Mammary epithelial cell (primary cell): ENCODE measurements at places on chromosomes 12 and 14. TPM values are rescaled to one million over a fixed set of nuclear protein-coding genes. Genes with fewer than 3 reads are reported as not detected.

Gene AQP5
- total RNA-seq, result not detected in 2 replicates

Gene PRH2
- not detected for total RNA-seq

Gene KRT83
- total RNA-seq, result not detected

GRCh38 chr14:95875831-95876760 is 536 bp upstream of the TUNAR start:
- DNase-seq, result no peak

GRCh38 chr12:91111366-91112325 is at the start of gene LUM:
Gene LUM, minus strand, starts transcription at chr12:91111494. Its CDS starts 2,515 bp downstream, at chr12:91108979.
- DNase-seq, result no peak

DNA sequence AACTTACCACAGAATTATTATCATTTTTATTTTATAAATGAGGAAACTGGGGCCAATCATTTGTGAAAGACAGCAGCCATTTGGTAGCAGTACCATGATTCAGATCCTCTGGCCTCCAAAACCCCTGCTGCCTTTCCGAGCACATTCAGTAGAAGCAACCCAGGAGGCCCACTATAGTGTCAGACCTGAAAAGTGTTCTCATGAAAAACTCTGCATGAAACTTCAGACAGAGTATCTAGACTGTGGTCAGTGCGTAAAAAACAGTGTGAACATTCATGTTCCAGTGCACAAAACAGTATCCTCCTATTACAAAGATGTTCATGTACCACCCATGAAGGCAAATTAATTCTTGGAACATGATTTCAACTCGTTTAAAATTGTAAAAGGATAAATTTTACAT is 112.0 kb downstream of the EPS8 start:
- DNase-seq, result no peak

DNA sequence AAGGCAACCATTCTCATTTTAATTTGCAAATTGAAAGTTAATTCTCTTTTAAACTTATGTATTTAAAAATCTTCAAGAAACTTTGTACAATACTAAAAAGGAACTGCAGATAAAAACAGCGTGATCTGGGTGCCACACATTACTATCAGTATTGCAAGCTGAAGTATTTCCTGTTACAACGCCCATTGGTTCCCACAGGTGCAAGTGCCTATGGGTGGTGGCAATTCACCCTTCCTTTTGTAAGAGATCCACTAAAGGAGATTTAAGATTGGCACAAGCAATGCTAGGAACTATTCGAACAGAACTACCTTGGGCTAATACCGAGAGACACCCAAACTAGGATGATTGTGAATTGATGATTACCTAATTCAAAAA is 13.2 kb downstream of the TAOK3 start:
- no peak for DNase-seq

DNA sequence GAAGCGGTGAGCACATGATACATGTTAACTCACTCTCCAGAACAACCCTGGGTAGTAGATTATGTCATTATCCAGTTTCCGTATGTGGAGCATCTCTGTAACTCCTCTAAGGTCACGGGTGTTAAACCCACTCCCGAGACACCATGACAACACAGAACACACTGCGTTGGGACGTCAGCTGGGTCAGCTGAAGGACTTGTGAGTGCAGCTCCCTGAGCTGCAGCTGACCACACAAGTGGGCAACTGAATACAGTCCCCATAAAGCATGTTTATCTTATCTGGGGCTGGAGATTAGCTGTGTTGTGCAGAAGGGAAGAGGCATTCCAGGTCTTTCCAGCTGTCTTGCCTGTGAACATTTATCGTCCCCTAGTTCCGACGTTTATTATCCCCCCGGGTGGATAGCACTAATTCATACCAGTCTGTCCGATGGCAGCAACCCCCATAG is 211.5 kb downstream of the CHST11 start:
- DNase-seq, result no peak
